ENCODE measurements at places on chromosomes 16 and 17. TPM values are rescaled to one million over a fixed set of nuclear protein-coding genes. Genes with fewer than 3 reads are reported as not detected.

Gene HSD17B2
- 1.00 TPM for total RNA-seq

Gene TTLL6
- 12.1 TPM for total RNA-seq

Gene TRPV3
- under 0.01 TPM for total RNA-seq

Gene TM4SF5
- not detected for total RNA-seq

Gene ZNF689
- total RNA-seq = 10.3 TPM

Gene PRAC2
- total RNA-seq = not detected

Gene KRTAP4-5
- total RNA-seq = not detected

Gene GNG13
- not detected for total RNA-seq

Gene KRTAP1-5
- total RNA-seq = not detected
